ENCODE measurements at places on chromosomes 6 and 20.

DNA sequence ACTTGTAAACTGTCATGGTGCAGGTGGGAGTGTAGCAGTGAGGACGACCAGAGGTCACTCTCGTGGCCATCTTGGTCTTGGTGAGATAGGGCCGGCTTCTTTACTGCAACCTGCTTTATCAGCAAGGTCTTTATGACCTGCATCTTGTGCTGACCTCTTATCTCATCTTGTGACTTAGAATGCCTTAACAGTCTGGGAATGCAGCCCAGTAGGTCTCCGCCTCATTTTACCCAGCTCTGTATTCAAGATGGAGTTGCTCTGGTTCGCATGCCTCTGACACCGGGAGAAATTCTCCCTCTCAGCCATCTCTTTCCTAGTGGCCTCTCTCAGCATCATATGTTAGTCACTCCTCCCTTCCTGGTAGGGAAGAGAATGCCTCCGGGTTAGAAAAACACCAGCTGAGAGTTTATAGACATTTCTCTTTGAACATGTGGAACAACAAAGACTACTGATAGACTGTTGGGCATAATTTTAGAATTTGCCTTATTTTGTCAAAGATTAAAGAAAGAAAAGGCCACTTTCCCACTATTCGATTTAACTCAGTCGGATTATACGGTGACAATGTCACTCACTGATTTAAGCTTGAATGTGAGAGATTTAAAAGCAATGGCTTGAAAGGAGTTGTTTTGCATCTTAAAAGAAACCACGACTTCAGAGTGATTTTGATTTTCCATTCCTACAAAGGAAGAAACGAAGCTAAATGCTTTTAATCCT lies 67.9 kb upstream of the SNX9 start:
- no peak for DNase-seq

- no peak for DNase-seq
These were observed 19.4 kb downstream of the KCNK15 start for GRCh38 chr20:44765091-44765490.

GRCh38 chr6:54737247-54737646 lies 109.3 kb upstream of the FAM83B start:
- no peak for DNase-seq

GRCh38 chr20:57678340-57678739 lies 31.5 kb downstream of the PMEPA1 start:
- no peak for DNase-seq

DNA sequence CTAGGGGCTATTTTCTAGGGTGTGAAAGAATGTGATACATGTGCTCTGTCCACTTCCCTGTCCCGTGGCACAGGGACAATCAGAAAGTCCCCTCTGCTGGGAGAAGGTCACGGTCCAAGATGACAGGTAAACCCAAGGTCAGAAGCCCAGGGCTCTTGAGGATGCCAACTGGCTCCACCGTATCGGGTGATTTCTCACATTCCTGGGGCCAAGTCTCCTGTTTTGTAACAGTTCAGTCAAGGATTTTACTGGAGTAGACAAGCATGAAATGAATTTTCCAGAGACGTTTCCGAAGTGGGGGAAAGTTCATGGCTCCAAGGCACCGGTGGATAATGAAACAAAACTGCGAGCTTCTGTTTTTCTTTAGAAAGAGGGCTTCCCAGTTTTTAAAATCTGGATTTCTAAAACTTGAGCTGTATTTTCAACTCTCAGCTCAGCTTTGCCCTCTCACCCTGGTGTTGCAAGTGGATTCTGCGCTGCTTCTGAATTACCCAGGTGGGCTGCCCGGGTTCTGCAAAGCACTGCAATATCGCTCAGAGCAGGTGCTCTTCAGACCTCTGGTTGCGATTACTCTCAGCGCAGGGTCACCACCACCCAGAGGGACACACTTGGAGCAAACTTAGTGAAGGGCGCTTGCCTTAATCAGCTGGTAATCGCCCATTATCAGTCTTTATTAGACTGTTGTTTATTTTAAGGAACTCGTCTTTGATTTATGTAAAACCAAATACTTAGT lies 64.4 kb upstream of the TMEM170B start:
- no peak for DNase-seq

- DNase-seq: no peak
These were observed 60.5 kb upstream of the MLIP start for GRCh38 chr6:54050750-54051149.

GRCh38 chr6:131755597-131755996 lies 44.8 kb upstream of the CTAGE9 start:
- no peak for DNase-seq

GRCh38 chr20:44411757-44412401 lies 56.4 kb downstream of the HNF4A start:
- no peak for DNase-seq

- no peak for DNase-seq
These were observed 6.9 kb upstream of the ADGRB3 start for GRCh38 chr6:68628161-68628560.

GRCh38 chr6:108557494-108558371 lies 3.0 kb upstream of the FOXO3 start:
- peak; percentile 47 for DNase-seq

DNA sequence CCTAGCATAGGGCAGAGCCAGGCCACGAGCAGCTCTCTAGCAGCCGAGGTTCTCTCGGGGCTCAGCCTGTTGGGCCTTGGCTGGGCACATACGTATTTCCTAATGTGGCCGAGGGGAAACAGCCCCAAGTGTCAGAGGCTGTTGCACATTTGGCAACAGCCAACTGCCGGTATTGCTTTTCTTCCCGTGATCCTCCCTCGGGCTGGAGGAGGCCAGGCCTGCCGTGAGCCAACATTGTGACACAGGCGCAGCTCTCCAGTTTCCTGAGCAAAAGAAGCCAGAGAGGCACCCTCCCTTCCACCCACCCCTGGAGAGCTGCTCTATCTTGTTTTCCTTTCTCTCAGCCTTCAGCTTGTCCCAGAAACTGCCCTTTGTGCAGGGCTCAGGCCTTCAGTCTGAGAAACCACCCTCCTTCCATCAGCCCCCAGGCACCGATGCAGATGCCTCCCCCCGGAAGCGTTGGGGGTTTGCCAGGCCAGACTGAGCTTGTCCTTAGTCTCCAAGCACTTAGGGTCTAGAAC lies 5.1 kb upstream of the BPI start:
- DNase-seq: peak; percentile 98

GRCh38 chr6:81762132-81762531 lies 9.7 kb upstream of the TENT5A start:
- no peak for DNase-seq

DNA sequence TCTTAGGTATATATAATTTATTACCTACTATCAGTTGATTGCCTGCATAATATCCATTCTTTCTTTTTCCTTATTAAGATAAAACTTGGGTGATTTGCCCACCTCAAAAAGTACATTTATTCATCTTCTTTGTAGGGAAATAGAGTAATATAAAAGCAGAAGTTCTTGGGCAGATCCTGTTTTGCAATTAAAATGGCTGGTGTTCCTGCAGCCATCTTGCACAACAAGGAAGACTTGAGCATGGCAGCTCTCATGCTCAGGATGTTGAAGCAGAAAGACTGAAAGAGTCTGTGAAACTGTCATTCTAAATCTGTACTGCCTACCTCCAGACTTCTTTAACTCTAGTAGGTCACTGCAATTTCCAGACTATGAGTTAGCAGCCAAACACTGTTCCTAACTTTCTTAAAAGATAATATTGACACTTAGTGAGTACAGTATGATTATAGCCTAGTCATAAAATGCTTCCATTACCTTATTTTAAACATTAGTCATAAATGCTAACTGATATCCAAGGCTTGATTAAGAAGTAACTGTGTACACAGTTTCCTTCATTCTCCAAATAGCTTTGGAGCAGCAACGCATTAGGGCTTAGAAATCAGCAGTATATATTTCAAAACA lies 24.6 kb upstream of the HTR1B start:
- peak; percentile 14 for DNase-seq

- DNase-seq: no peak
These were observed 139.6 kb downstream of the PHACTR3 start for GRCh38 chr20:59743767-59744485.

DNA sequence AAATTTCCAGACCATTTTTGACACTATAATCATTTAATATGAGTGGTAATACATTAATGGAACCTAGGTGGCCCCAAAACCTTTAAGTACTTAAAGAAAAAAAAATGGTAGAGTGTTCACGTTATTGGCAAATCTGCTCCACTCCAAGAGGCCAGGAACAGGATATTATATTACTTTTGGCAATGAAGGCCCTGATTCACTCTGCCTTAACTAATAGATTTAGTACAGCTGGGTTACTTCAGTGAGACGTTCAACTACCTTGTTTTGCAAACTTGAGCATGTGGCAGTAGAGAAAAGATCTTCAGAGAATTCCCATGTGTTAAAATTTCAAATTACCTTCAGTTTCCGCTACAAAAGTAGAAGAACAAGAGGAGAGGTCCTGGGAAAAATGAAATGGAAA lies 12.8 kb downstream of the ADNP start:
- DNase-seq: no peak

GRCh38 chr6:100452998-100453397 lies 11.7 kb downstream of the SIM1 start:
- no peak for DNase-seq

GRCh38 chr20:6566821-6567220 lies 200.7 kb upstream of the BMP2 start:
- no peak for DNase-seq

GRCh38 chr20:47396762-47397476 lies 40.4 kb upstream of the ZMYND8 start:
- no peak for DNase-seq

- DNase-seq: no peak
These were observed 39.3 kb upstream of the SRPK1 start for GRCh38 chr6:35960187-35960586.

GRCh38 chr20:36493801-36494114 lies 47.6 kb upstream of the MYL9 start:
- no peak for DNase-seq

DNA sequence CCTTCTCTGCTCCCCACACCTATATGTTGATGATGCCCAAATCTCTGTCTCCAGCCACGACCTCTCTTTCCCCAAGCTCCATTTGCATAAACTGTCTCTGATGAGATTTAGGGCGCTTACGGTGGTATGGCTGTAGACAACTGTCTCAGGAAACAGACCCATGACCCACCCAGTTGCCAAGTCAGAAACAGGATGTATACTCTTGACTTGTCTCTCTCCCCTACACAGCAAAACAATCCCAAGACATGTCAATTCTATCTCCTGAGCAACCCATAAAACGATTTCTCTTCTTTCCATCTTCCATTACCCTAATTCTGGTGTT lies 13.9 kb downstream of the GNL1 start:
- no peak for DNase-seq

DNA sequence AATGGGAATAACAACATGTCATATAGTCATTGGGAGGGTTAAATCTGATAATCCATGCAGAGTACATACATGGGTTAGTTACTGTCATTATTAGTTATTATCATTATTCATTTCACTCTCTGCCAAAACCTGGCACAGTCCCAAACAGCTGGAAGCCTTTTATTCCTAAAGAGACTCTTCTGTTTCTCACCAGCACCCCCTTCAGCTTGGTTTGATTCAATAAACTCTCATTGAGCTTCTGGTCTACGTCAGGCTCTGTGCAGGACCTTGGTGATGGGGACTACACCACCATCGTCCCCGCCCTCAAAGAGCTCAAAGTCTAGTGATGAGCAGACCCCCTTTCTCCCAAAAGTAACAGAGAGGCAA lies 2.3 kb downstream of the KCNK15 start:
- DNase-seq: no peak

- DNase-seq: no peak
These were observed 27.4 kb downstream of the RHAG start for GRCh38 chr6:49609285-49609684.

DNA sequence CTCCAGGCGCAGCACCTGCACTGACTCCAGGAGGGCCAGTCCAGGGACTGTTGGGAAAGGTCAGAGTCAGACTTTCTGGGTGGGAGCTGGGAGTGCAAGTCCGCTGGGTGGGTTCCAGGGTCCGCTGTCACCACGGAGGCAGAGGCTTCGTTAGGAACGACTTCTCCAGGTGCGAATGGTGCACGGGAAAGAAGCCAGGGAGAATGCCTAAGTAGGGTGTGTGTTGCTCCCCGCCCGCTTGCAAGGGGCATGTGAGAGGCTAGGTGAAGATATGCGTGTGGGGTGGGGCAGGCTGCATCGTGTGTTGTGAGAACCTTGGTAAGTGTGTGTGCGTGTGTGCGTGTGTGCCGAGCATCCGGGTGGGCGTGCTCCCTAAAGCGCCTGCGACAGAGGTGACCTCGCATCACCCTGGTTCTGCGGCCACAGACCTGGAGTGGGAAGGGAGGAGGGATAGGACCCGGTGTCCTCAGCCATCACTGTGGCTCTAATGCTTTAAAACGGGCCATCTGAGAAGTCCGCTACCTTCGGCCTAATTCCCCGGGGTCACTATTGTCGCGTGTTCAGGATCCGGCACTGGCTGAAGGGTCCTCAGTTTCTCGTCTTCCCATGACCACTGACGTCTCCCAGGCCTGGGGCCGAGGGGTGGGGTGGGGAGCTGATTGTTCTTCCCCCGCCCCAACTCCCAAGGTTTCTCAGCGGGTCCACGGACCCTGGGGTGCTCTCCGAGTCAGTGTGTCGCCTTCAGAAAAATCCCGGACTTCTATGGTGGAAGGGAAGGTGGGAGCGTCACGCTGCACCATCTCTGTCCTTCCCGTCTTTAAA lies 6.1 kb downstream of the SLC32A1 start:
- DNase-seq: no peak

- DNase-seq: no peak
These were observed 180.9 kb upstream of the DTNBP1 start for GRCh38 chr6:15843764-15844163.

DNA sequence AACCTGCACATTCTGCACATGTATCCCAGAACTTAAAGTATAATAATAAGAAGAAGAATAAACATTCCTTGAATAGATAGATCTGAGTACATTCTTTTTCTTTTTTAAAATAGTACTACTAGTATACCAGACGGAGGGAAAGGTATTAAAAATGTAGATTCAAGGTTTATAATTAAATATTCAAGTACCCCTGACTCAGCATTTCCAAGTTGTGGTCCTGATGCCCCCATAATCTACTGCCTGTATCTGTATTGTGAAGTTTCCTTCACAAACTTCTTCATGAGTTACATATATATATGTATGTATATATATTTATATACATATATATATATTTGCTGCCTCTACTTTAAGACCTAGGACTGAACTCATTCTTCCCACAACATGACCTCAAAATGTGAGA lies 14.0 kb downstream of the FRK start:
- no peak for DNase-seq

GRCh38 chr6:131628726-131629125 lies 684 bp upstream of the MED23 start:
- DNase-seq: no peak

GRCh38 chr6:109864050-109864449 lies 114.1 kb upstream of the GPR6 start:
- DNase-seq: no peak

- no peak for DNase-seq
These were observed 880 bp downstream of the TTLL2 start for GRCh38 chr6:167325766-167326165.

DNA sequence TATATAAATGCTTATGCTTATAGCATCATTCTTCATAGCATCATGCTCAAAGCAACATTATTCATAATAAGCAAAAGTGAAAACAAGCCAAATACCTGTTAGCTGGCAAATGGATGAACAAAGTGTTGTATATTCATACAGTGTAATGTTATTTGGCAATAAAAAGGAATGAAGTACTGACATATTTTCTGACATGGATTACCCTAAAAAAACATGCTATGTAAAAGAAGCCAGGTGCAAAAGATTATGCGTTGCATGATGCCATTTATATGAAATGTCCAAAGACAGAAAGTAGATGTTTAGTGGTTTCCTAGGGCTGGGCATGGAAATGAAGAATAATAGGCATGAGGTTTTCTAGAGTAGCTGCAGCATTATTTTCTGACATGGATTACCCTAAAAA lies 77.1 kb downstream of the GFRA4 start:
- DNase-seq: no peak

- DNase-seq: no peak
These were observed 114.1 kb upstream of the SMLR1 start for GRCh38 chr6:130713144-130713543.

All from GF-D8 (cell line).